Camera-type eye (tissue), 1 donor: ENCODE measurements at places on chromosomes 3 and 15. TPM values are rescaled to one million over a fixed set of nuclear protein-coding genes. Genes with fewer than 3 reads are reported as not detected.

The INAFM2 gene
- 14.6 TPM for total RNA-seq

The POLQ gene
- 5.6 TPM for total RNA-seq

The GABRR3 gene
- total RNA-seq = 25.8 TPM

The SLC28A2 gene
- total RNA-seq = not detected

The SPG11 gene
- 127 TPM for total RNA-seq

The PLSCR5 gene
- not detected for total RNA-seq

The MYL3 gene
- total RNA-seq = 11.8 TPM

The IL20RB gene
- total RNA-seq = 0.38 TPM

The FOXB1 gene
- not detected for total RNA-seq

The NDUFB5 gene
- total RNA-seq = 112 TPM

The GXYLT2 gene
- 33.9 TPM for total RNA-seq

The PLAAT1 gene
- total RNA-seq = 4.5 TPM
